DMS 273 treated with DMSO at 0.1 percent for 48 hours (cell line): ENCODE measurements at places on chromosomes 7 and 10.

GRCh38 chr7:103949374-103949773, 40.1 kb downstream of the RELN start:
- no peak for DNase-seq

DNA sequence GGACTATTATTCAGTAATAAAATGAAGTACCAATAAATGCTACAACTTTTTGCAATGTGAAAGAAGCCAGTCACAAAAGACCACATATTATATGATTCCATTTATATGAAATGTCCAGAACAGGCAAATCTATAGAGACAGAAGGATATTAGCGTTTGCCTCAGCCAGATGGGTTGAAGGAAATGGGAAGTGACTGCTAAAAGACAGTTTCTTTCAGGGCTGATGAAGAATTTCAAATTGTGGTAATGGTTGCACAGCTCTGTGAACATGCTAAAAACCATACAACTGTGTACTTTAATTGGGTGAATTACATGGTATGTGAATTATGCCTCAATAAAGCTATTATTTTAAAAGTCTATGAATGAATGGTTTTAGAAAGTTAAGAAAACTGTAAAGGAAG, 23.9 kb upstream of the REEP3 start:
- no peak for DNase-seq

GRCh38 chr10:56844978-56845529, 484.0 kb upstream of the ZWINT start:
- DNase-seq = no peak

- no peak for DNase-seq
Measured at GRCh38 chr7:71271203-71271602, 139.3 kb downstream of the GALNT17 start.

DNA sequence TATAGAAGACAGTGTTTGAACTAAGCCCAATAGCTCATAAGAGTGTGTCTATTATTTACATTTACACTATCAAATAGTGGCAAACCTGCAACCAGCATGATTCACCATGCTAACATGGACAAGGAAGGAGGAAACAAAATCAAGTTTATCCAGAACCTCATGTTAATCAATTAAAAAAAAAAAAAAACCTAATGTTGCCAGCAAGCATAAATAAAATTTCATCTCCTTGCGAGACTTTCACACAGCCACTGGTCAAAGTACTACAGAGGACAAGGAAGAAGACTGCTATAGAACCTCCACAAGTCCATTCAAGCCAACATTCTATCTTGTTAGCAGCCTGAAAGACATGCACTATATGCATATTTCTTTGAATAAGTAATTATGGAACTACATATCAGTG, 9.7 kb downstream of the TM9SF3 start:
- DNase-seq = no peak

DNA sequence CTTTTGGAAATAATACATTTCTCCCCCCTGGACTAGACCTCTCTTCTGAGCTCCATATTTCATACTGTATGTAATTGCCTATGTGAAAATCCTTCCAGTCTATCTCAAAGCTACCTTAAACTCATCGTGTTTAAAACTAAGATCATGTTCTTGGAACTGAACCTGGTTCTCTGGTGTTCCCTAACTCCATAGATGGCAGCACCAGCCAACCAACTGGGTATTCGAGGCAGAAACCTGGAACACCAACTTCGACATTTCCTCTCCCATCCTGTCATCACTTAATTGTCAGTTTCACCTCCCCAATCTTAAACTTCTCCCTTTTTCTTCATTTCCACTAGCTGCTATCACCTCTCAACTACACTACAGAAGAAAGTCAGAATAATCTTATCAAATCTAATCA, 87.0 kb downstream of the ANKIB1 start:
- no peak for DNase-seq

DNA sequence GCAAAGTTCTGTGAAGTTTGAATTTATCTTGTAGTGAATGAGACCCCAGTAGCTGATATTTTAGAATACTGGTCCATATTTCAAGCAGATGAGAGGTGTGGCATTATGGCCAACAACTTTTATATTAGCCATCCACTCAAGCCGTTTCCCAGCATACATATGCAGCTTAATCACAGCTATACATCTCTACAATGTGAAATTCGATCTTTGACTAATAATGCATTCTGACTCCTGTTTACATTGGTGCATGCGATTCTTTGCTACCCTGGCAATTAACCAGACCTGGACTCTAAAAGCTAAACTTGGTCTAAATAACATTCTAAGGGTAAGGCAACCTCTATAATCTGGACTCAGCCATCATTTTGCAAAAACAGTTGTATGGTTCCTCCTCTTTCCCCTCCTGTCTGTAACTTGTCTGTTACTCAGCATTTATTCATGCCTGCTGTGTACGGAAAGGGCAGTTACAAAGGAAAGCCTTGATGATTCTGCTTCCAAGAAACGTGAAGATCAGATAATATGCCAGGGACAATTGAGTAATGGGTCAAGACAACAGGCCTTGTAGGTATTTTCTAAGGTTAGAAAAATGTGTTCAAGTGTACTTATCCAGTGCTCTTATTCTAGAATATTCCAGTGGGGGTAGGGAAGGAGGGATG, 50.6 kb downstream of the PNLIPRP2 start:
- DNase-seq = no peak

- DNase-seq = no peak
Measured at GRCh38 chr7:31962246-31962645, 108.0 kb downstream of the PDE1C start.
